Activated CD4-positive, alpha-beta memory T cell treated with anti-CD3 and anti-CD28 coated beads, Interleukin-2, amount 10 ng/mL, durations not matched to agents 7 days and 5 days (primary cell): ENCODE measurements at places on chromosomes 2 and 18. TPM values are rescaled to one million over a fixed set of nuclear protein-coding genes. Genes with fewer than 3 reads are reported as not detected.
A peak's percentile ranks its signal among the peaks of the same experiment; 100 is the strongest.

GRCh38 chr2:105738658-105739241 lies 6.0 kb upstream of the NCK2 start:
- H3K27ac ChIP-seq: peak overlapping the region; percentile 96
- DNase-seq: no peak
- H3K36me3 ChIP-seq: peaks cover 10% of the 10 kb centered on the region
- peaks cover 80% of the 10 kb centered on the region for H3K4me1 ChIP-seq
- H3K4me3 ChIP-seq: peak overlapping the region; percentile 43

DNA sequence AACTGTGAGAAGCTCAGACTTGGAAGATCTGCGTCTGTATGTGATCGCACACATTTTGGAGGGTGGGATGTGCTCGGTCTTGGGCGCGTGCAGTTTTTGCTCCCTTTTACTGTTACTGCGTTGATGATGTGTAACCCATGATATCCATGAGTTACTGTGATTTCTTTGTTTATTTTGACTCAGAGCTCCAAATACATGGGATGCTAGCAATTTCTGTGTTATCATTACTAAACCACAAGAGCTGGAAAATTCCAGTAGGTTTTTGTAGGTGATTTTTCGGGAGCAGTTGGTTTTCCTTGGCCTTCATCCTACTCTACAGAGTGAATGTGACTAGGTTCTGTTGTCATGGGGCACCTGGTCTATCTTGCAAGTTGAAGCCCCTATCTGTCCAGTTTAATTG lies 124.2 kb downstream of the AGAP1 start:
- no peak overlapping the region for H3K4me3 ChIP-seq
- H3K27me3 ChIP-seq: peaks cover 5% of the 10 kb centered on the region

- no peak for DNase-seq
- no peaks in the 10 kb centered on the region for H3K36me3 ChIP-seq
- no peaks in the 10 kb centered on the region for H3K27me3 ChIP-seq
- H3K4me3 ChIP-seq: no peak overlapping the region
Observed at GRCh38 chr2:8219096-8219495, 462.8 kb upstream of the ID2 start.

AMMECR1L gene
- 15.0 TPM for total RNA-seq

HNMT gene
- not detected for total RNA-seq

CCDC150 gene
- 11.8 TPM for total RNA-seq

- H3K4me1 ChIP-seq: no peaks in the 10 kb centered on the region
- H3K36me3 ChIP-seq: no peaks in the 10 kb centered on the region
- H3K27ac ChIP-seq: no peak overlapping the region
- peaks cover 6% of the 10 kb centered on the region for H3K27me3 ChIP-seq
Observed at GRCh38 chr2:205975082-205975949, 110.7 kb downstream of the INO80D start.

- no peak overlapping the region for H3K4me3 ChIP-seq
- no peak for DNase-seq
- H3K27me3 ChIP-seq: peaks cover 12% of the 10 kb centered on the region
Observed at GRCh38 chr18:62590799-62591590, 68.2 kb downstream of the ZCCHC2 start.

DNA sequence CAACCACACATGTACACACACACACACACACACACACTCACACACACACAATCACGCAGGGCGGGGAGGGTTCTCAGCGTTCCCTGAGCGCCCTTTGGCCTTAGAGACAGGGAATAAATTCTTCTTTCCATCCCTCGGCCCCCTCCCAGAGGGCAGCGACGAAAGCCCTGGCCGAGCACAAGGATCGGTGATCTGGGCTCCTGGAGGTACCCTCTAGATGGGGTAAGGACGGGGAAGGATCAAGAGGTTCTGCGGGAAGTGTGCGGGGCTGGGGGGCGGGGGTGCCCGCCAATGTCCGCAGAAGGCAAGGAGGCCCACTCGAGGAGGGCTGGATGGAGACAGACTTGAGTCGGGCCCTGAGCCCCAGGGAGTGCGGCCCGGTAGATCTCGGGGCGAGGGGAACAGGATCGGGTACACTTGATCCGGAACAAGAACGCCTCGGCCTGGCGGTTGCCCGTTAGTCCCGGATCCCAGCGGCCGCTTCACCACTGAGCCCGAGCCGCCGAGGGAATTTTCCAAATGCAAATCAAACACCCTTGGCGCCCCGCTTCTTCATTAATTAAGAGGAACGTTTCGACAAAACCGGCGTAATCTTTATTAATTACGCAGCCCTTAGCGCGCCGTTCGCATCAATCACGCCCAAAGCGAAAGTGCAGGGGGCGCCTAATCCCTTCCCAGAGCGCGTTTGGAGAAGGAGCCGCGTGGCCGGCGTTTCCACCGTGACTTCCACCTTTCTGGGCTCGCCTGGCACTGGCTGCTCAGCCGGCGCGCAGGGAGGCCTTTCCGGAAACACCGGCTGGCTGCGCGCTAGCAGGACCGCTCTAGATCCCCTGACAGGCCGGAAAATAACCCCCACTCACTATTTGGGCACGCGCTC lies 7.0 kb upstream of the PAX3 start:
- H3K27ac ChIP-seq: no peak overlapping the region
- peak overlapping the region; percentile 50 for H3K4me3 ChIP-seq
- H3K4me1 ChIP-seq: peaks cover 37% of the 10 kb centered on the region
- H3K27me3 ChIP-seq: peaks cover 95% of the 10 kb centered on the region
- DNase-seq: no peak
- H3K36me3 ChIP-seq: peaks cover 17% of the 10 kb centered on the region

DNA sequence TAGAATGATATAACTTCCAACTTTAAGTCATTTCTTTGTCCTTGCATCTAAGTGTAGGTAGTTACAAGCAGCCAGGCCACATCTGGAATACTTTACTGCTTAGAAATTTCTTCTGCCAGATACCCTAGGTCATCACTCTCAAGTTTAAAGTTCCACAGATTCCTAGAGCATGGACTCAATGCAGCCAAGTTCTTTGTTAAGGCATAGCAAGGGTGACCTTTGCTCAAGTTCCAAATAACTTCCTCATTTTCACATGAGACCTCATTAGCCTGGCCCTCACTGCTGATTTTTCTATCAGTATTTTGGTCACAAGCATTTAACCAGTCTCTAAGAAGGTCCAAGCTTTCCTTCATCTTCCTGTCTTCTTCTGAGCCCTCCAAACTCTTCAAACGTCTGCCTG lies 7.8 kb upstream of the UGT1A9 start:
- no peak for DNase-seq
- H3K4me3 ChIP-seq: no peak overlapping the region
- H3K36me3 ChIP-seq: no peaks in the 10 kb centered on the region

IHH gene
- total RNA-seq: not detected

HRH4 gene
- total RNA-seq: 0.65 TPM

DNA sequence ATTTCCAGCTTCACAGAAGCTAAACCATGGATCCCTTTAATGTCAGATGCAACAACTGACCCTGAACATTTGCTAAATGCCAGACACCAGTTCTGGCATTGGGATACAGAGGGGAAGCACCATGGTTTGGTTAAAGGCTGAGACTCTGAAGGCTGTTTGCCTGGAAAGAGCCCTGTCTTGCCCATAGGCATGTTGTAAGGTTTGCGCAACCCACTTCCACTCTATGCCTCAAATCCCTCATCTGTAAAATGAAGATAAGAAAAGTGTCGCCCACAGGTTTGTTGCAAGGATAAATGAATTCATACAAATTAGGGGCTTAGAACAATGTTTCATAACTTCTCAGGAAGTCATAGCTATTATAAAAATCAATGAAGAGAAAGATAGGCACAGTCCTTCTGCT lies 380.9 kb upstream of the GYPC start:
- H3K4me3 ChIP-seq: no peak overlapping the region
- no peaks in the 10 kb centered on the region for H3K27me3 ChIP-seq
- no peak overlapping the region for H3K27ac ChIP-seq
- no peak for DNase-seq
- no peaks in the 10 kb centered on the region for H3K4me1 ChIP-seq
- H3K36me3 ChIP-seq: no peaks in the 10 kb centered on the region

OSR1 gene
- total RNA-seq: not detected

REG1A gene
- not detected for total RNA-seq

GRCh38 chr2:106566050-106566449 lies 78.9 kb downstream of the CD8B2 start:
- peaks cover 2% of the 10 kb centered on the region for H3K4me1 ChIP-seq
- no peaks in the 10 kb centered on the region for H3K36me3 ChIP-seq
- H3K4me3 ChIP-seq: no peak overlapping the region
- no peak for DNase-seq
- H3K27ac ChIP-seq: no peak overlapping the region
- H3K27me3 ChIP-seq: peaks cover 21% of the 10 kb centered on the region

NYAP2 gene
- not detected for total RNA-seq

DNA sequence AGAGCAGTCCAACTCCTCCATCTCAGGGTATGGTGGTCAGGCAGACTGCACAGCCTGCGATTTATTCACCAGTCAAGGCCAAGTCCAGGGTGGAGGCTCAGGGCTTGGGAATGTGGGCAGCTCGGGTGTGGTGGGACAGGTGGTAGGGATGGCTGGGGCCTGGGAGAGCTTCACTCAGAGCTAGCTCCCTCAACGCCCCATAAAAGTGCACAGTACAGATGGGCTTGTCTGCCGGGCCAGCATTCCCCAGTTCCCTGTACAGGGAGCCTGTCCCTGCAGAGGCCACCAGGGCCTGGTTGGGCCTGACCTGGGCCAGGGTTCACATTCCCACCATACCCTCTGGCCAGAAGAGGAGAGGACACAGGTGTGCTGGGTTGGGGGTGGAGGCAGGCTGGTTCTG lies 49.2 kb upstream of the OTOS start:
- H3K4me3 ChIP-seq: no peak overlapping the region
- no peak overlapping the region for H3K27ac ChIP-seq
- H3K27me3 ChIP-seq: peaks cover 9% of the 10 kb centered on the region
- DNase-seq: no peak

GRCh38 chr18:8660316-8660715 lies 45.0 kb upstream of the MTCL1 start:
- H3K27me3 ChIP-seq: peaks cover 7% of the 10 kb centered on the region
- H3K4me3 ChIP-seq: no peak overlapping the region
- no peak overlapping the region for H3K27ac ChIP-seq
- peaks cover 5% of the 10 kb centered on the region for H3K4me1 ChIP-seq
- no peaks in the 10 kb centered on the region for H3K36me3 ChIP-seq
- DNase-seq: no peak

DNA sequence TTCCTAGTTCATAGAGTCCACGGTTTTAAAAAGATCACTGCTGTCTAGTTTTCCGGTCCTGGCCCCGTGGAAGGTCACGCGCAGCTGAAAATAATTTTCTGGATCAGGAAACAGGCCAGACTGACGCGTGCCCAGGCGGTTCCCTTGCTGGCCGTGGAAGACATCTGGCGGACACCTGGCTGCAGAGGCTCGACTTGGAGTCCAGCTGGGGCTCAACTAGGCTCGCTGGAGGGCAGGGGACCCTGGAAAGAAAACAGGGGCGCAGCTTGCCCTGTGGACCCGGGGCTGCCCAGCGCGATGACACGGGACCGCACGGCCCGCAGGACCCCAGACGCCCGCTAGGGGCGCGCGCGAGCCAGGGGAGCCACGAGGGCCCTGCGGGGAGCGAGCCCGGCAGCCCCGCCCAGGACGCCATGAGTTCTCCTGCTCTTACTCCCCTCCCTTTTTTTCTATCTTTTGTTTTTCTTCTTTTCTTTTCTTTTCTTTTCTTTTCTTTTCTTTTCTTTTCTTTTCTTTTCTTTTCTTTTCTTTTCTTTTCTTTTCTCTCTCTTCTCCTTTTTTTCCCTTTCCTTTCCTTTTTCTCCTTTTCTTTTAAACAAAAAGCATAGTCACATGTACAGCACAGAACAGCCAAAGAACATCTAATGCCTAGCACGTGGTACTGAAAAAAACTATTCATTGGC lies 43.2 kb upstream of the UBE2F start:
- H3K4me3 ChIP-seq: peak overlapping the region; percentile 37
- peaks cover 38% of the 10 kb centered on the region for H3K4me1 ChIP-seq
- peaks cover under 1% of the 10 kb centered on the region for H3K36me3 ChIP-seq
- peak; percentile 80 for DNase-seq

- no peaks in the 10 kb centered on the region for H3K36me3 ChIP-seq
- peaks cover 51% of the 10 kb centered on the region for H3K27me3 ChIP-seq
- peak; percentile 42 for DNase-seq
- H3K4me3 ChIP-seq: peak overlapping the region; percentile 19
Observed at GRCh38 chr2:74440378-74441169, 1.2 kb downstream of the RTKN start.

DNA sequence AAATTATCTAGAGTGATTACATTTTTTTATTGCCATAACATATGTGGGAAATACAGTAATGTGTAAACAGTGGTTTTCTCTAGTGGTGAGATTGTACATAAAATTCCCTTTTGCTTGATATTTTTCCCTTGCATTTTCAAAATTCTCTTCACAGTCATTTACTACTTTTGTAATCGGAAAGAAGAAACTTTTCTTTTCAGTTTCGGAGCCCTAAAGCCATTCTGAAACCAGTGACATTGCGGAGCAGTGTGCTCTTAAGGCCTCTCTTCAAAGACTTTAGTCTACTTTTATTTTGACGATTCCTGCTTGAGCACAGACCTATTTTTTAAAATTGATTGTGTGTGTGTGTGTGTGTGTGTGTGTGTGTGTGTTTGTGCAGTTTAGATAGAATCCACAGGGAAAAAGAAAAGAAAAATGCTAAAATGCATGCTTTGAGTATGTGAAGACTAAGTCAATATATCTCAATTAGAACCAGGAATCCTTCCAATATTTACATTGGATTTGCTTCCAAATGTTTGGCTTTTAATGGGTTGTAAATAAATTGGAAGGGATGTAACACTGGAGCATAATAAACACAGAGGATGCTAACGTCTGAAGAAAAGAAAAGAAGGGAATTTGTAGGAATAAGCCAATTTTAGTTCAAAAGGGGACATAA lies 357.4 kb downstream of the RND3 start:
- no peak for DNase-seq
- no peaks in the 10 kb centered on the region for H3K36me3 ChIP-seq
- no peak overlapping the region for H3K27ac ChIP-seq
- H3K4me1 ChIP-seq: peaks cover 3% of the 10 kb centered on the region
- no peak overlapping the region for H3K4me3 ChIP-seq

DNA sequence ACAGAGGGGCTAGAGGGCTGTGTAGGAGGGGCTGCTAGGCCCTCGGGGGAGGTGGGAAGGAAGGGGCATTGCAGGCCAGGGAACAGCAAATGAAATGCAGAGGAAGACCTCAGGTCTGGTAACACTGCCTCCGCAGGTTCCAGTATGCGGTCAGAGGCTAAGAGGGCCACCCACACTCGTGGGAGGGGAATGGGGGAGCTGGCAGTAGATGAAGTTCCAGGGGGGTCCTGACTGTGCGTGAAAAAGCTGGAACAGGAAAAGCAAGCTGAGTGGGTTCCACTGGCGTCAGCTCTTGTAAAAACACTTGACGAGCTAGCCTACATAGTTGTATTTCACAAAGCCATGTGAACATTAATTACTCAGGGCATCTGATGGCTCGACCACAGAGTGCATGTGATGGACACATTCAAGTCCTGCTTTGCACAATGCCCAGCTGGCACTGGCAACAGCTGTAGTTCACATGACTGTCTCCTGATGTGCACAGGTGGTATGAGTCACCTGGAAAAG lies 29.0 kb upstream of the PTPN4 start:
- no peaks in the 10 kb centered on the region for H3K27me3 ChIP-seq
- no peaks in the 10 kb centered on the region for H3K36me3 ChIP-seq
- no peak overlapping the region for H3K27ac ChIP-seq
- DNase-seq: no peak

GRCh38 chr18:42480441-42480840 lies 525.4 kb downstream of the PIK3C3 start:
- no peaks in the 10 kb centered on the region for H3K4me1 ChIP-seq
- no peak overlapping the region for H3K4me3 ChIP-seq
- DNase-seq: no peak
- no peaks in the 10 kb centered on the region for H3K27me3 ChIP-seq
